ENCODE measurements at places on chromosomes 16 and 17.

GRCh38 chr16:72188541-72188940 is 16.6 kb upstream of the PMFBP1 start:
- no peak for DNase-seq

GRCh38 chr16:47851146-47851545 is 304.6 kb downstream of the ABCC12 start:
- no peak for DNase-seq

- no peak for DNase-seq
Observed at GRCh38 chr16:66265048-66265415, 101.5 kb upstream of the CDH5 start.

GRCh38 chr17:8859027-8859803 is 8.3 kb downstream of the PIK3R6 start:
- DNase-seq, result no peak

DNA sequence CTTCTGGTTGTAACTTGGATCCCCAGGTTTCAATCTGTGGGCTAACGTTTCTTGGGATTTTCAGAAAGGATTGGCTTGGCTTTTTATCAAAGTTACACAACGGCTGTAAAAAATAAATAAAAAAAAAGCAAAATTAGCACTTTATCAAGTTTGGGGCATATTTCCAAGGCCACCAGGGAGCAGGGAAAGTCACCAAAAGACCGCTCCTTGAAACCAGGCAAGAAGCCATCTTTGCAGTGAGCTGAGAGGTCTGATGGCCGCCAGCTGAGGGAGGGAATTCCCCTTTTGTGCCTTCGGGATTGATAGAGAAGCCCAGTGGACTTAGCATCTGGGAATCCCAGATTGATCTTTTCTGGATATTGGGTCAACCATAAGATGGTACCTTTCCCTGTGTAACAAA is 192.2 kb downstream of the WWOX start:
- DNase-seq, result peak; percentile 54

GRCh38 chr17:50218771-50219315 is 17.4 kb upstream of the COL1A1 start:
- no peak for DNase-seq

GRCh38 chr17:59365383-59365981 is 34.0 kb downstream of the YPEL2 start:
- DNase-seq, result no peak

GRCh38 chr16:2468233-2468724 is 2.8 kb upstream of the NTN3 start:
- DNase-seq, result peak; percentile 72

DNA sequence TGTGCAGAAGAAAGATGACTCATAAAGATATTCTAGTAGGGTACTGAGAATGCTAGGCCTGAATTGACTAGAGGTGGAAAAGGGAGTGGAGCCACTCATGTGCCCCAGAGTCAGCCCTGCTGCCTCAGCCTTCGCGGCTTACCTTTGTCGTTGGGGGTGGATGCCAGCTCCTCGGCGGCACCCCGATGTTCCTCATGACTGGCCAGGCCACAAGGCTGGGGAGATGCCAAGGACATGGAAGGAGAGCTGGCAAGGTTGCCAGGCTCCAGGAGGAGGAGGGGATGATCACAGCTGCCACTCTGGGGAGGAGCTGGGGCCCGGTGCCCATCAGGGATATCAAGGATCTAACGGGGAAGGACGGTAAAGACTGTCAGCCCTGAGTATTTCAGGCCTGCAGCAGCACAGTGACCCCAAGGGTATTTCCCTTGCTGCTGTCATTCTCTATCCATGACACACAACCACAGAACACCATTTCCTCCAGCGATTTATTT is 9.7 kb upstream of the SLC35B1 start:
- DNase-seq, result peak; percentile 77

DNA sequence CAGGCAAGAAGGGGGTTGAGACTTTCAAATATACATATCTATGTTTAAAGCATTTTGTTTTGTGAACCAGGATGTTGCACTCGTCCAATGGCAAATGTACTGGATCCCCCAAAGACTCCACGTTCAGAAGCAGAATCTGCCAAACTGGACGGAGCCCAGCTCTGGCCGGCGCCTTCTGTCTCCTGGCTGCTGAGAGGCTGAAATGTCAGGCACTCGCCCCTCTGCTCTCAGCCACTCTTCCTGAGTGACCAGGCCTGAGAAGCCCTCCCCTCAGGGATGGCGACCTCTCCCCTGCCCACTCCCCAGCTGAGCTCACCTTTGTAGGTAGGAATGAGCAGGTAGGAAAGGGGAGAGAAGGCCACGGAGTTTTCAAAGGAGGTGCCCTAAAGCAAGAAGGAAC is 187.5 kb upstream of the FOXF1 start:
- DNase-seq, result no peak

- DNase-seq, result no peak
Observed at GRCh38 chr16:12837756-12838155, 34.1 kb upstream of the CPPED1 start.

DNA sequence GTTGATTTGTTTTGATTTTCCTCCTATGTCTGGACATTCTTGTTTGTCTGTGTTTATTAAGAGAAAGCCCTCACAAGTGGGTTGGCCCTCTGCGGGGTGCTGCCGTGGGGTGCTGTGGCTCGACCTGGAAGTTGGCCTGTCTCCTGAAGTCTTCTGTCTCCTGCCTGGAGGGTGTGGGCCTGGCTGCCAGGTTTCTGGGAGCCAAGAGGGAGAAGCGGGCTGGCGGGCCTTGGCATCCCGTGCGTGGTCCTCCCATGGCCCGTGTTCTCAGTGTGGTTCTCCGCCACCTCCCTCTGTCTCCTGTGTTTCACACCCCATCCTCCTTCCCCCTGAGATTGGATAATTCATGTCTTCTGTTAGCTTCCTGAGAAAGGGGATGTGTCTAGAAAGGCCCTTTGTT is 69.6 kb downstream of the RNF213 start:
- no peak for DNase-seq

GRCh38 chr17:524406-524950 is 171.9 kb upstream of the RPH3AL start:
- no peak for DNase-seq

DNA sequence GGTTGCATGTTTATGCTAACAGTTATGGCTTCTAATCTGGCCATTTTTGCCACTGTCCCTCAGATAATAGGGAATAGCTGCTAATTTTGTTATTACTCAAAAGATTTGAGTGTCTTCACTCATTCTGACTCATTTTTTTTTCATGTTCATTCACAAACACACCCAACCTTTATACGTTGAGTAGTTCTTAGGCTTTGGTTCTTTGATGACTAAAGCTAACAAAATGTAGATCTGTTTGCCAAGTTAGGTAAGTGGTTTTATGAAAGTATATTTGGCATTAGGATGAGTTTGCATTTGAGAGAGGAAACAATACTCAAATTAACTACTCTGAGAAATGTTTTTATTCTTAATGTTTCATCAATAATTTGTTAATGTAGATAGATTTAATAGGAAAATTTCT is 3.6 kb downstream of the MAP2K4 start:
- no peak for DNase-seq

GRCh38 chr17:12624211-12624610 is 41.5 kb upstream of the MYOCD start:
- no peak for DNase-seq

GRCh38 chr16:4544473-4544872 is 5.9 kb upstream of the CDIP1 start:
- DNase-seq, result no peak

DNA sequence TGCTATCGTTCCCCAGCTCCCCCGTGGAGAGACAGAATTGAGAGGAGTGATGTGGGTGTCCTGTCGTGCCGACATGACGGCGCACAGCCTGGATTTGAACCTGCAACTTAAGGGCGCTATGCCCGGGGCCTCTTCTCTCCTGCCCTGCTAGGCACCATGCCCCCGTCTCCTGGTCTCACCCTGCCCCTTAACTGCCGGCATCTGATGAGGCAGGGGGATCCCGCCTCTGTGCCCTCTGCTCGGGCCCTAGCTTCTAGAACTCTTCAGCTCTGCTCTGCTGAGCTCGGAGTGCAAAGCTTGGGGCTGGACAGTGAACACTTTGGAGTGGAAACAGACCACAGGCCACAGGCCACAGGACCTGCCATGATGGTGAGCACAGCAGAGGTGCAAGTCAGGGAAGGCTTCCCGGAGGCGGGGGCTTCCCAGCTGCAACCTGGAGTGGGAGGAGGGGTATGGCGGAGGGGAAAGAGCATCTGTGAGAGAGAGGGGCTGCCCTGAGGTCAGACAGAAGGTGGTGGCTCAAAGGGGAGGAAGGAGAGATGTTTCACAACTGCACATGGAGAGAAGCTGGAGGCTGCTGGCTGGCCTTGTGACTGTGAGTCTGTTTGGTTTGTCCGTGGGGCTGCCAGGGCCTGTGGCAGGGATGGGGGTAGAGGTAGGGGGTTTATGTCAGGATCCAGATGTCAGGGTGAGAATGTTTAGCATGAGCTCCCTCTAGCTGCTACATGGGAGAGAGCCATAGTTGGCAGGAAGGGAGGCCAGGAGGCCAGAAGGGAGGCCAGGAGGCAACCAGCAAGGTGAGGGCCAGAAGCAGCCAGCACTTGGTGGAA is 107.8 kb downstream of the CRLF3 start:
- no peak for DNase-seq

DNA sequence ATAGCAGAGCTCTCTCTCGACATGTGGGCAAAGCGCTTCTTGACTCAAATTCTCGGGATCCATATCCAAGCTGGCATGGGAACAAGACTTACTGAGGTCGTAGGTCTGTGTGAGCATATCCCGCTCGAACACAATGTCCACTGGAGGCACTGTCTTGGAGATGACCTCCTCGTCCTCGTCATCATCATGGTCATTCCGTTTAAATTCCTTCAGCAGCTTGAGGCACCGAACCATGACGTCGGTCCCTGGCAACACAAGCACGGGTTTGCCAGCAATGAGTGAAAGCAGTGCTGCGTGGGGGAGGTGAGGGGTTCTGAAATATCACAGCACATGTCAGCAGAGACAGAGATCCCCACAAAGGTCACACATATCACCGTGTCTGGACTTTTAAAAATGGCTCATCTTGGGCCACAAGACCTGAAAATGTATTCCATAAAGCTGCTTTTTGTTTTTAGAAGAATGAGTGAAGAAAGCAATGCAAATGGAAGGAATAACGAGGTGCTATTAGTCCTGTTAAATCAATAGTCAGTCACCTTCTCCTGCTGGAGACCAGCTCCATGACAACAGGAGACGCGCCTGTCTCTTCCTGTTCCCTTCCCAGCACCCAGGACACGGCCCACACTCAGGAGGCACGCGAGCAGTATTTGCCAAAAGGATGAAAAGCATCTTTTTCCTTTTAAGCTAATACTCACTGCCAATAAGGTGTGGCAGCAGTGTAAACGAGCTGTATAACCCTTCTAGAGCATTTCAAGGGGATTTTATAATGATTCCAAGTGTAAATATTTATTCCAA is 37.9 kb downstream of the GTF3C1 start:
- DNase-seq, result peak; percentile 76

DNA sequence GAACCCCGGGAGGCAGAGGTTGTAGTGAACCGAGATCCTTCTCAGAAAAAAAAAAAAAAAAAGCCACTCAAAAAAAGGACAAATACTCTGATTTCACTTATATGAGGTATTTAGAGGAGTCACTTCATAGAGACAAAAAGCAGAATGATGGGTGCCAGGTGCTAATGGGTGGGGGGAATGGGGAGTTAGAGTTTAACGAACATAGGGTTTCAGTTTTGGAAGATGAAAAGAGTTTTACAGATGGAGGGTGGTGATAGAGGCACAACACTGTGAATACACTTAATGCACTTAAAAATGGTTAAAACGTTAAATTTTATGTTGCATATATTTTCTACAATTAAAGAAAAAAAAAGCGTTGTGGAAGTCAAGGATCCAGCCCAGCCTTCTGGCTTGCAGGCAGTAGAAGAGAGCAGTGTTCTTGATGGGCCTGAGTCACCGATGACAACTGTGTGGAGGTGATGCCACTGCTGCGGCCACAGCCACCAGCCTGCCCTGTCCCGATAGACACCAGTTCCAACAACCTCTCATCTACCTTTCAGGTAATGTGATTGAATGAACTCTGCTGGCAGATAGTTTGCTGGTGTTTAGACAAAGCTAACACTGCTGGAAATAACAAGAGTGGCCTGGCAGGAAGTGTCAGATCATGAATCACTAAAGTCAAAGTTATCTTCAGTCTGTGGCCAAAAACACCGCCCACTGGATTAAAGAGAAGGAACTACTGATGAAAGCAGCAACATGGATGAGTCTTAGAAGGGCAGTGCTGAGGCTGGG is 49.9 kb upstream of the COX10 start:
- DNase-seq, result no peak

DNA sequence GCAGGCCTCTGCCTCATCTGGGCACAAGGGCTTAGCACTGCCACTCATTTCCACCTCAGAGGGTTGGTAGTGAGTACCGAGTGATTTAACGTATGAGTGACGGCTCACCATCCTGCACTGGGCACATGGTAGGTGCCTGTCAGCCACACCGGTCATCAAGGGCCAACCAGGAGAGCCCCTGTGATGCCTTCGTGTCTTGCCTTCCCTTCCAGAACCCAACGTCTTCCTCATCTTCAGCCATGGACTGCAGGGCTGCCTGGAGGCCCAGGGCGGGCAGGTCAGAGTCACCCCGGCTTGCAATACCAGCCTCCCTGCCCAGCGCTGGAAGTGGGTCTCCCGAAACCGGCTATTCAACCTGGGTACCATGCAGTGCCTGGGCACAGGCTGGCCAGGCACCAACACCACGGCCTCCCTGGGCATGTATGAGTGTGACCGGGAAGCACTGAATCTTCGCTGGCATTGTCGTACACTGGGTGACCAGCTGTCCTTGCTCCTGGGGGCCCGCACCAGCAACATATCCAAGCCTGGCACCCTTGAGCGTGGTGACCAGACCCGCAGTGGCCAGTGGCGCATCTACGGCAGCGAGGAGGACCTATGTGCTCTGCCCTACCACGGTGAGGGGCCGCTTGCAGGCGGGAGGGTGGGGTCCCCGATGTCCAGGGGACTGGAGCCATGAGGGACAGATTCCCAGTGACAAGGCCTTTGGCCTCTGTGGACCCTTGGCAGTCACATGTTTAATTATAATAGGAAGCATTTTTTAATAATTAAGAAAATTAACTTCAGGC is 37.1 kb downstream of the MRC2 start:
- no peak for DNase-seq

DNA sequence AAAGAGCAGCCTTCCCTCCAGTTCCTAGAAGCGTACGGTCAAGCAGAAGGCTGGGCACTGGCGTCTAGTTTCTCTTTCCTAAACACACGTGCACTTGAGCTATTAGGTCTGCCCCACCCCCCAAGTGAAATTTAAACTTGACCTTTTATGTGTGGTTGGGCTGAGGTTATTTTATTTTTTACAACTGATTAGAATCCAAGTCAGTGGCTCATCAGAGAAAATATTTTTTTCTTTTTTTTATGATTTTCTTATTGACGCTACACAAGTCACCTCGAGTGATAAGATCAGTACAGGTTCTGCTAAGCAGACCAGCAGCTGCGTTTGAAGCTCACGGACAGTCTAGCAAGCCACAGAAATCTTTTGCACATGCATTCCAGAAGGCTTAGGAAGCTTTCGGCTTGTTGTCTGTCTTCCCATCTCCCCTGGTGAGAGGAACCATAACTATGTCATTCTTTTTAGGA is 95.1 kb downstream of the ZFHX3 start:
- DNase-seq, result no peak

Data from right cardiac atrium (tissue), 5 donors.